ENCODE measurements at places on chromosomes 13 and 19. TPM values are rescaled to one million over a fixed set of nuclear protein-coding genes. Genes with fewer than 3 reads are reported as not detected.

GRCh38 chr19:28134311-28134710 is 1078.6 kb downstream of the UQCRFS1 start:
- no peak for DNase-seq

DNA sequence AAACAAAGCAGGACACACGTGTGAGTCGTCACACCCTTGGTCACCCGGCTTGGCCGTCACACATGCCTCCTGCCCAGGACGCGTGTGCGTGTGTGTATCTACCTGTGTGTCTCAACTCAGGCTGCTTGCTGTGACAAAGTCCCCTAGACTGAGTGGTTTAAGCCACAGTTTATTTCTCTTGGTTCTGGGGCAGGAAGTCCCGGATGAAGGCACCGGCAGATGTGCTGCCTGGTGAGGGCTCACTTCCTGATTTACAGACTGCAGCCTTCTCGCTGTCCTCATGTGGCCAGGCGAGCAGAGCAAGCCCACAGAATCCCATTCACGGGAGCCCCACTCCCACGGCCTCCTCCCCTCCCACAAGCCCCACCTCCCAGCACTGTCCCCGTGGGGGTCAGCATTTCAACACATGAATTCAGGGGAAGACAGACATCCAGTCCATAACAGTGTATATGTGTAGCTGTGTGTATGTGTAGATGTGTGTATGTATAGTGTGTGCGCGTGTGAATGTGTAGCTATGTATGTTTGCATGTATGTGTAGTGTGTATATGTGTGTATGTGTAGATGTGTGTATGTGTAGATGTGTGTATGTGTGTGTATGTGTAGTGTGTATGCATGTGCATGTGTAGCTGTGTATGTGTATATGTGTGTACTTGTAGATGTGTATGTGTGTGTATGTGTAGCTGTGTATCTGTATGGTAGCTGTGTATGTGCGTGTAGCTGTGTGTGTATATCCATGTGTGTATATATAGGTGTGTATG is 51.5 kb downstream of the MCF2L start:
- no peak for DNase-seq

DNA sequence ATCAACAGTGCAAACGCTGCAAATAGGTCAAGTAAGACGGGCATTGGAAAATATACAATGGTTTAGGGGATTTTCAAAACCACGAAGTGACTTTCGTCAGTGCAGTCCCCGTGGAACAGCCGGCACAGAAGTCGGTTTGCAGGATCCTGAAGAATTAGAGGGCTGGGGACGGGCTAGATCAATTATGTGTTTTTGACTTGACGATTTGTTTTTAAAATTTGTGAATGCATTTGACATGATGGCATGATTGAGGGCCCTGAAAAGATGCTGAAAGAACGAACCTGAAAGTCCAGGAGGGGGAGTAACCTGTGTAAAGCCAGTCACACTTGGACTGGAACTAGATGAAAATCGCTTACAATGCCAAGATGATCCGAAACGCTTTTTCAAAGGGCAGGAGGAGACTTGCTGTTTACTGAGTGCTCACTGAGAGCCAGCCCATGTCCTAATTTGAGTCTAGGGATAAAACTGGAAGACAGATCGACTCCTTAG is 8.9 kb upstream of the DGKH start:
- peak; percentile 54 for DNase-seq

GRCh38 chr13:95955255-95955654 is 97.9 kb downstream of the UGGT2 start:
- no peak for DNase-seq

GRCh38 chr13:50672025-50672424 is 171.5 kb downstream of the DLEU7 start:
- DNase-seq, result no peak

- DNase-seq, result no peak
Observed at GRCh38 chr19:41920882-41921576, 7.2 kb downstream of the ERFL start.

GRCh38 chr19:10625003-10625761 is at the start of gene SLC44A2:
SLC44A2 (plus strand) TSS chr19:10625553; CDS start chr19:10625634, 81 bp downstream.
- DNase-seq, result no peak

GRCh38 chr13:40376296-40376849 is 290.1 kb downstream of the FOXO1 start:
- DNase-seq, result no peak

ZNF816 gene
- 3.6 TPM for total RNA-seq

GRCh38 chr19:53730391-53730790 is 93.7 kb downstream of the NLRP12 start:
- DNase-seq, result no peak

DNA sequence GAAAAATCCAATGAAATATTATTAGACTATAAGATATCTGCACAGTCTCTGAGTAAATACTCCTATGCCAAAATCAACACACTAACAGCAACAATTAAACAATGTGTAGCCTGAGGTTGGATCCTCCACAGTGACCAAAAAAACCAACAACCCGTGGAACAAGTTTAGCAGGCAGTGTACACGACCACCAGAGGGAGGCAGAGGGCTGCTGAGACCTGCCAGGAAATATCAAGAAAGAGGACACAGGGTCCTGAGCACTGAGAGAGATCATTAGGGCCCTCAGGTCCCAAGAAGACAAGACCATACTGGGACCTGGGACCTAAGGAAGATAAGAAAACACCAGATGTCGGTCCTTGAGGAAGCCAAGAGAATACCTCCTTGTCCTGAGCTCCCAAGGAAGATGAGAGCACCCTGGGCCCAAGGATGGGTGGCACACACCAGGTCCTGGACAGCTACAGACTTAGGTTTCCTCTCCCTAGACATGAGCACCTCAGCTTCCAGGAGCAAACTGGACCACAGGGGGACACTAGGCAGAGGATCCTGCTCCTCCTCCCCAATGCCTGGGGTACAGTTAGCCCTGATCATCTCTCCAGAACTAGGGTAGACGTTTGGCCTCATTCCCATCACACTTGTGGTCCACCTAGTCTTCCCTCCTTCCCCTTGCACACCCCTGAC is 822 bp upstream of the ZNF274 start:
- peak; percentile 73 for DNase-seq

KLK3 gene
- total RNA-seq, result not detected

FSD1 gene
- 0.98 TPM for total RNA-seq

DNA sequence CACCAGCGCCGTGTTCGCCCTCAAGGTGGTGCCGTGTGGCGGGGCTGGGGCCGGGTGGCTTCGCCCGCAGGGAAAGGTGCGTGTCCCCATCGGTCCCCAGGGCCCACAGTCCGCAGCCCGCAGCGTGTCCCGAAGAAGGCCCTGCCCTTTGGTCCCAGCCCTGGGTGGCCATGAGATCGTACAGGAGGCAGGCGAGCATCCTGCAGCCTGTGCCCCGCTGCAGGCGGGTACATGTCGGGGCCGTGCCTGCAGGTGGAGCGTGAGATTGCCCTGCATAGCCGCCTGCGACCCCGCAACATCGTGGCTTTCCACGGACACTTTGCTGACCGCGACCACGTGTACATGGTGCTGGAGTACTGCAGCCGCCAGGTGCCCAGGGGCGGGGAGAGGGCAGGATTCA is 1.5 kb downstream of the PLK5 start:
- no peak for DNase-seq

DNA sequence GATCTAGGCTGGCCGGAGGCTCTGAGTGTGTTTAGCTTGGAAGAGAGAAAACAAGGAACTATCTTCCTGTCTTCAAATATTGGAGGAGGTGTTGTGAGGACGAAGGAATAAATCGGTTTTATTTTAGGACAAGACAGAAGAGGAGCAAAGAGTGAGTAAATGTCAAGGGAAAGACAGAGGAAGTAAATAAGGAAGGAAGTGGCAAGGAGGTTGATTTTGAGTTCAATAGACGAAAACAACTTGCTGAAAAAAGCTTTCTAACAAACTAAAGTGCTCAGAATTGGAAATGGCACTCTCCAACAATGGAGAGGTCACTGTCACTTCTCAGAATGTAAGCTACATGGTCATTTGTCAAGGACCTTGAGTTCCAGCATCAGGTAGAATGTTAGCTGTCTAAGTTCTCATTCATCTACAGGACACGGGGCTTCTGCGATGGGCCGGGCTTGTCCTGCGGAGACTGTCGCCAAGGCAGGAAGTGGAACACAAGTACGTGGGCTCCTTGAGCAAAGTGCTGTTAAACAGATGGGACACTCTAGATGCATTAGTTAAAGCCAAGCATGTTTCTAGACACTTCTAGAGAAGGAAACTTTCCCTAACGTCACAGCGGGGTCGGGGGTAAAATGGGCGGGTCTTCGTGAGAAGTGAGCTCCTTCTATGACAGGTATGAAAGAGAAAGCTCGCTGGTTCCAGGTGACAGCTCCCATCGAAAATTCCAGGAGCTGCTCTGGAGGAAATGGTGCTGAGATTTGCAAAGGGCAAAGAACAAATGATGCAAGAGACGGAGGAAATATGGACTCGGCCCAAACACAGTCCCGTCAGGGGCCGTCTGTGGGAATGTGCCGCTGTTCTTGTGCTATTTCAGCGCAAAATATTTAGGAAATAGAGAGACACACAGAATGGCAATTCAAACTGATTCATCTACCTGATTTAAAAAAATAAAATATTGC is 103.9 kb upstream of the UBL3 start:
- peak; percentile 49 for DNase-seq

RDH13 gene
- 7.4 TPM for total RNA-seq

PSG5 gene
- total RNA-seq, result not detected

GRCh38 chr13:108855737-108856387 is 226.5 kb downstream of the MYO16 start:
- DNase-seq, result no peak

GRK1 gene
- not detected for total RNA-seq

DNA sequence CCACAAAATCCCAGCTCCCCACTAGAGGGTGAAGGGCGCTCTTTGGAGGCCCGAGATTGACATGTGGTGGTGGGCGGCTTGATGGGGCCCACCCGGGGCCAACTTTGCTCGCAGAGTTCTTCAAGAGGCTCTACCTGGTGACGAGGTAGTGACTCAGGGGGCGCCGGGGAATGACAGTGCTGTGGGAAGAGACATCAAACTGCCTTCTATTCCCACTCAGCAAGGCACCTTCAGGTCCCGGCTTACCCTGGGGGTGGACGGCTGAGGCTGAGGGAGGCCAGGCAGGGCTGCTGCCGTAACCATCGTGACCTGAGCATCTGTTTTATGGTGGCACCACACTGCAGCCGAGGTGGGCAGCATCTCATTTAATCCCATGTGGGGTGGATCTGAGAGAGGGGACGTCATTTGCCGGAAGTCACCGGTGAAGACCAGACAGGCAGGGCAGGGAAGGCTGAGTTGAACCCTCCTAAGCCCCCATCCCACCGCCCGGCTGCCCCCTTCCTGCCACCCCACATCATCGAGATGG is 1.6 kb downstream of the LINGO3 start:
- no peak for DNase-seq

DNA sequence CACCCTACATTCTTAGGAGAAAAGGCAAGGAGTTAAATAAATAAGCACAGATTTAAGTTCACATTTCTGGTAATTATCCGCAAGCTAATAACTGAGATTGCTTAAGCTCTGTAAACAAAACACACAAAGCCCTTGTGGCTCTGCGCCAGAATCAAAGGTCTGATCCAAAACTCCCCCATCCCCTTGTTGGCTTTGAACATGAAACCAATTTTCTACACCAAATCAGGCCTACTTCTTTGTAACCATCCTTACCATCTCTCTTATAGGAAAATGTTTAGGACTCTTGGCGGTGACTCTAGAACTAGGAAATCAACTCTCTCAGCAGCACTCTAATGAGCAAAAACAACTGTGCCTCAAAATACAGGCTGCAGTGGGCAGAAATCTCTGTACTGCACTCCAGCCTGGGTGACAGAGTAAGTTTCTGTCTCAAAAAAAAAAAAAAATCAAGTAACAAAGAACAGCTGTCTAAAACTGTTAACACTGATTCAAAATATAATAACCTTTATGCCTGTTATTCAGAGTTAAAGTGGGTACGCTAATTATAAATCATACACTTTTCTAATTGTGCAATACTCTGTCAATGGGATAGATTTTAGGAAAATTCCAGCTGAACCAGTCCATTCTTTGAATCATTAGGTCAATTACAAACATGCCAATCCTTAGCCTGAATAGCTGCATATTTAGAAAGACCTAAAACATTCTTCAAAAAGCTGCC is 25.8 kb downstream of the ABCC4 start:
- DNase-seq, result no peak

LRP3 gene
- not detected for total RNA-seq

DNA sequence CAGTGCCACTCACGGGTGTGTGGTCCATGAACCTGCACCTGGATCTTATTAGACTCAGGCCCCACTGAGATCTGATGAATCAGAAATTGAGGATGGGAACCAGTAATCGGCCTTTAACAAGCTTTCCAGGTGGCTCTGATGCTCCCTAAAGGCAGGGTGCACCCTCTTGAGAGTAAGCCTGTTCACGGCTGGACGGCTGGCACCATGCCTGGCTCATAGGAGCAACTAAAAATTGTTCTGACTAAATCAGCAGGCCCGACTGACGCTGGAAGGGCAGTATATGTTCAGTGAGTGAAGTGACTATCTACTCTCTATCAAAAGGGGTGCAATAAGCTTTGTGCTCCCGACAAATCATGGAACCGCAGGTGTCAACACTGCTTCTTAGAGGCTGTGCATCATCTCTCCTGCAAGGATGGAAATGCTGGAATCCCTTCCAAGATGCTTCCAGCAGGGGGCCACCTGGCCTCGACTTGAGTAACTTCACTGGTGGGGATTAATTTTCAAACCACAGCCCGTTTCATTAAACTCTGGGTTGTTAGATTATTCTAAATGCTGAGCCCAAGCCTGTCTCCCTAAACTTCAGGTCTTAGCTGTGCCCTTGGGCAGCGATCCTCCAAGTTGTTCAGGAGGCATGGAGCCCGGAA is 28.4 kb downstream of the TMTC4 start:
- no peak for DNase-seq

DNA sequence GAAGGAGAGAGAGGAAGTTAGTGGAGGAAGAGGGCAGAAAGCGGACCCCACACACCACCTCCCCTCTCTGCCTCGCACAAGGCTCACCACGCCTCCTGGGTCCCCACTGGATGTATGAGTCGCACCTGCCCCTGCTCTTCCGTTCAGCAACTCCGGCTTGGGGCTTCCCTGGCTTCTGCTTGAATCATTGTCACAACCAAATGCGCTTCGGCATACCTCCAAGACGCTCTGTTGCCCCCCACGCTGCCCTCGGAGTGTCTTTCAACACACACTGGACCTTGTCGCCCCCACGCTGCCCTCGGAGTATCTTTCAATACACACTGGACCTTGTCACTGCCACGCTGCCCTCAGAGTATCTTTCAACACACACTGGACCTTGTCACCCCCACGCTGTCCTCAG is 247.2 kb downstream of the TEX29 start:
- no peak for DNase-seq

- no peak for DNase-seq
Observed at GRCh38 chr19:39372941-39373340, 18.0 kb downstream of the PAF1 start.
